Transverse colon (tissue), 4 donors: ENCODE measurements at places on chromosomes 1 and 21.
A peak's percentile ranks its signal among the peaks of the same experiment; 100 is the strongest.

DNA sequence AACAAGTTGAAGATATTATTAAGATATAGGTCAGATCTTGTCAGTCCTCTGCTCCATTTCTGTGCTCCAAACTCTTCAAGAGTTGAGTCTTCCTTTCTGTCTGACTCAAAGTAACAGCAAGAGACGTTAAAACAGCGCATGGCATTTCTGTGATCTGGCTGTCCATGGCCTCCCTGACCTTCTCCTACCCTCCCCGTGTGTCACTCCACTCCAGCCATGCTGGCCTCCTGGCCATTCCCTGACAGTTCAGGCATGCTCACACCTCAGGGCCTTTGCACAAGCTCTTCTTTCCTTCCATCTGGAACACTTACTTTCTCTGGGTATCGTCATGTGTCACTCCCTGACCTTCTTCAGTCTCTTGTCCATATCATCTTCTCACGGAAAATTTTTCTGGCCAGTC is 229.0 kb downstream of the CENPF start:
- no peak for DNase-seq

DNA sequence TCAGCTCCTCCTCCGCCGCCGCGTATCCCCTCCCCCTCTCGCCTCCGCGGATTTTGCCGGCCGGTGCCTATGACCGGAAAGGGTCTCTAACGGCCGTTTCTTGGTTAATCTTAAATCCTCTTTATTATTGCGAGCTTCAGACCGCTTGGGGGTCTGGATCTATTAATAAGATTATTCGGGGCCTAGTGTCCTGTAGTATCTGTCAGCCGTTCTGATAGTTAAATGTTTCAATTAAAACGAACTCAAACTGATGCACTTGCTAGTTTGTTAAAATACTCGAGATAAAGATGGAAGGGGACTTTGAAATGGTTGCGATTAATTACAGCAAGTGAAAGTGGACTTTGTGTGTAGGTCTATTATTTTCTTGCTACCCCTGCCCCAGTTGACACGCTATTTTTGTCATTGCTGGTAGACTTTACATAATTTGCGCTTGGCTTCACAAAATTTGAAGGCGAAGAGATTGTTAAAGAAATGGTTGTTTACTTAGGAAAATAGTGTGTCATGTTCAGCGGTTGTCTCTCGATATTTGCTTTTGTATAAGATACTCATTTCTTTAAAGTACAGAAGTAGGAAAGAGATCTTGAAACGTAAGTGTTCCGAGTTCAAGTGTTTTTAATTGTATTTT is 779 bp downstream of the SON start:
- peak; percentile 78 for DNase-seq

DNA sequence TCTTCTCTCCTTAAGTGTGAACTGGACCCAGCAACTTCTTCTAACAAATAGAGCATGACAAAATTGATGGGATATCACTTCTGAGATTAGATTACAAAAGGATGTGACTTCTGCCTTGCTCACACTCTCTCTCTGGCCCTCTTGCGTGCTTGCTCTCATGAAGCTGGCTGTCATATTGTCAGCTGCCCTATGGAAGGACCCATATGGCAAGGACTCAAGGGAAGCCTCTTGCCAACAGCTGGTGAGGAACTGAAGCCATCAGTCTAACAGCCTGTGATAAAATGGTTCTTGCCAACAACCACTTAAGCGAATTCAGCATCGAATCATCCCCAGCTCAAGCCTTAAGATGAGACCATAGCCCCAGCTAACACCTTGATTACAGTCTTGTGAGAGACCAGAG is 4.8 kb upstream of the TLR5 start:
- no peak for DNase-seq

DNA sequence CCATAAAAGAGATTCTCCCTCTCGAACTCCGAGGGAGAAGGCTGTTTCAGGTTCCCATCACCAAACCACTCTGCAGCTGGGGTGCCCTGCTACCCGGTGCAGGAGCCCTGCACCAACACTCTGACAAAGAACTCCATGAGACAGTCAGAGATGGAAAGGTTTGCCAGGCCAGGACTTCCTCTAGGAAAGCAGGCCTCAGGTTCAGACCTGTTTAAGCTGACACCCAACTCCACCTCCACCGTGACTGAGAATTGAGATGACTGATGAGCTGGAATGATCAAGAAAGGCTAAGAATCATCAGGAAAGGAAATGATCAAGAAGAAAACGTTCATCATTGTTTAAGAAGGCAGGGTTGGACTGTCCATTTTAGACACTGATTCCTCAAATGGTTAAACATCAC is 46.2 kb upstream of the KCNE1 start:
- DNase-seq = no peak

GRCh38 chr1:181033128-181033798 is 520 bp upstream of the MR1 start:
- DNase-seq = peak; percentile 34

DNA sequence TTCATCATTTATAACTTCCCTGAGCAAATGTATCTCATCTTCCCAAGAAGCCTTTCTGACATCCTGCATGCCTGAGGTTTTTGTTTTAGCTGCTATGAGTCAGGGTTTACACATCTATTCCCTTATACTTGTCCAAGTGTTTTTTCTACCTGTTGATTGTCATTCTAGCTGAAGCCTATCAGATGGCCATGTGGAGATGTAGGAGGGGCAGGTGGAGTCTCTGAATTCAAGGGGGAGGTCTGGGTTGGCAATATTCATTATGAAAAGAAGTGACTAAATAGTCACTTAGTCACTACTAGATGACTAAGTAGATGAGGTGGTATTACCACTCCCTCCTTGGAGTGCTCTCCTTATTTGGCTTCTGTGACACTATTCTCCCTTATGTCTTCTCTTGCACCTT is 52.4 kb downstream of the XCL1 start:
- DNase-seq = no peak

DNA sequence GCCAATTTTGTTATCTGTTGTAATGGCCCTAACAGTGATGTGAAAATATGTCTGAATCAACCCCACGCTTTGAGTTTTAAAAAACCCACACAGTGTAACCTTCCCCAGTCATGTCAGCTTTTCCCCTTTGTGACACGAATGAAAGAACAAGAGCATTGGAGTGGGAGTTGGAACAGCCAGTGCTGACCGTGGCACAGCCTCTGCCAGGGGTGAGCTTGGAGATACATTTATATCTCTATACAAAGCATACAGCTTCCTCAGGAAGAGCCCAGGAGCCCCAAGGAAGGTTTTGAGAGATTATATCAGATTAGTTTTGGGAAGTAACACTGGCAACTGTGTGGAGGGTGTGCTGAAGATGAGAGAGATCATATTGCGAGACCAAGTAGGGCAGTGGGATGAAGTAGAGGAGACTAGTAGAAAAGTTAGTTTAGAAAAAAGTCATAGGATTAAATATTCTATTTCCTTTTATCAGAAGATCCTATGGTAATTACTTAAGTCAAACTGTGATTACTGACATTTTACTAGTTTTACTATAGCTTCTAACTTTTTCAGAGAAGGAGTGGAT is 15.9 kb downstream of the LRRC8B start:
- DNase-seq = no peak

DNA sequence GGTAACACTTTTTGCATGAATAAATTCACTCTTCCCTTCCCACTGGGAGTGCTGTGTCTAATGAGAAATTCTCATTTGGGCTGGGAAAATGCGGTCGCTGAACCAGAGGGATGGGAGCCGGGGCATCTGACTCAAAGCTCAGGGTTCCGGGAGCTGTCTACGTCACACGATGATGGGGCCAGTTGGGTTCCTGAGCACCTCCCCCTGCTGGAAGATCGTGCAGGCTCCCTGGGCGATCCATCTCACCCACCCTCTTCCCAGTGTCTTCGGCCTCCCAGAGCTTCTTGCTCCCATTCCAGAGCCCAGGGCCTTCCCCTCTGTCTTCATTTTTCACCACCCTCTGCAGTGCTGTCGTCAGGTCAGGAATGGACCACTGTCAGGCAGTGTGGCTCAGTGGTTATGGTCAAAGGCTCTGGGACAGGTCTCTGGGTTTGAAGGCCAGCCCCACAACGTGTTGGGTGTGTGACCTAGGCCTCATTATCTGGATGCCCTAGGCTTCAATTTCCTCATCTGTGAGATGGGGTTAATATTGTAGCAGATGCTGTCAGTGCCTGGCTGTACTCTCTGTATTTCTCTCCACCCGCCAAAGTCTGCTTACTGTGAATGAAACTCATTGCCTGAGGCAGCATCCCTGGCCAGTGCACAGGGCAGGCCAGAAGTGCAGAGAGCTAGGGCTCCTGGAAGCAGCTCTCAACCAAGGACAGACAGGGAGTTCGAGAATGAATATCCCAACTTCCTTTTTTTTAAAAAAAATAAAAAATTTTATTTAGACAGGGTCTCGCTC is 31.8 kb downstream of the IGSF21 start:
- no peak for DNase-seq

GRCh38 chr1:181160998-181161870 is 72.7 kb downstream of the IER5 start:
- DNase-seq = no peak

GRCh38 chr1:19844731-19845495 is 29.8 kb upstream of the RNF186 start:
- DNase-seq = no peak

GRCh38 chr1:212218911-212219310 is 66.3 kb upstream of the PPP2R5A start:
- no peak for DNase-seq

- DNase-seq = no peak
Observed at GRCh38 chr1:61124696-61125095, 42.3 kb downstream of the NFIA start.

DNA sequence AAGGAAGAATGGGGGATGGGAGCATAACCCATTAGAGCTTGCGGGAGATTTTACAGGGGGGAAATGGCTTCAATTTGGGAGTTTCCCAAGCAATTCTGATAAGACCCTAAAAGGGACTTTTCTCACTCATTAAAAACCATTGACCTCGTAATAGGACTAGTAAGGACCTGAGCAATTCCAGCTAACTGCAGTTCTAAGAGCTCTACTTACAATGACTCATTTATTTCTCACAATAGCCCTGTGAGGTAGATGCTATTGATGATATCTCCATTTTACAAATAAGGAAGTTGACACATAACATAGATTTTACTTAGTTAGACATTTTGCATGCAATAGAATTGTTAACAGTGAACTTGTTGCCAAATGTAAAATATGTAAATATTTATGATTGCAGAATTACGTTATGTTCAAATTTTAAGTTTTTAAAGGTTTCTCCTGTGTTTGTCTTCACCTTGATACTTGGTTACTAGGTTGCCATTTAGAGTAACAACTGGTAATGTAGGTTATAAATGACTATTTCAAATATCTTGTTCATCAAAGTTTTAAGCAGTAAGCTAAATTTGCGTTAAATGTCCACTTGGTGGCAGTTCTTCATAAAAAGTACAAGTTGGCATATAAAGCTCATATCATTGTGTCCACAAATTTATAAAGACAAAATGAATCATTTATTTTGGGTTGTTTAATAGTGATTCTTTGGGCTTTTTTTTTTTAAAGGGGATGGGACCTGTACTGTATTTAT is 182.0 kb downstream of the PLA2G4A start:
- DNase-seq = no peak

DNA sequence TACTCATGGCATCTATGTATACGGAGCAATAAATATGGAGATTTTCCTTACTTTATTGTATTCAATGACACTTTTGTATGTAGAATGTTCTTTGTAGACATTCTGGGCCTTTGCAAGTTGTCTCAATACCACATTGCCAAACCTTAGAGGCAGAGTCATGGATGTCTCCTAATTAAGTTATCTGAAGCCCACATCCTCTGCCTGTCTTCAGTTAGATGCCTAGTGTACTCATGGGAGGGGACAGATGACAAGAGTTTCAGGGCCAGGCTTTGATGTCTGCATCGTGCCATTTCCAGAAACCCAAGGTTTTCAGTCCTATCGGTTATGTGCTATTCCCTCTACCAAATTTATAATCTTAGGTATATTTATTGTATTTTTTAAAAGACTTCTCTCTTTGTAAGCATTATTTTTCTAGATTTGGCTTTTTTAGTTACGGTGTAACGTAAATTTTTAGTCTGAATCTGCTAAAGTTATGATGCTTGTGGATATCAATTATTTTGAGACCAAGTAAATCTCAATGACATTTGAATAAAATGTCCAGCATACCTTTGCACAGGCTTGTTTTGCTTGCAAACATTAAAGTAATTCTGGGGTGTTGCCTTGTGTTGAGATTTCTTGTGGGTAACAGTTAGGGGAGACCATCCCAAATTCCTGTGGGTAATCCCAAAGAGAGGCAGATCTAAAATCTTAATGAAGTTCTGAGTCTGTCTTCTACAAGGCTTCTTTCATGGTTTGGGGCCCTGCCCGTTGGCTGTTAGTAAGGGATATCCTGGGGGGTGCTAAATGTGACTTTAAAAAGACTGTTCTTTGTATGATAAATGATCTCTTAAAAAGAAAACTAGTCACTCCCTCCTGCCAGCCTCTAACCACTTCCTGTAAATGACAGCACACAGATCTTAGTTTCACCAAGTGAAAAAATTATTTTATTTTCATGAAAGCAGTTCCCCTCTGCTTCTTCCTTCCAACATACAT is 8.0 kb upstream of the MACF1 start:
- peak; percentile 26 for DNase-seq

DNA sequence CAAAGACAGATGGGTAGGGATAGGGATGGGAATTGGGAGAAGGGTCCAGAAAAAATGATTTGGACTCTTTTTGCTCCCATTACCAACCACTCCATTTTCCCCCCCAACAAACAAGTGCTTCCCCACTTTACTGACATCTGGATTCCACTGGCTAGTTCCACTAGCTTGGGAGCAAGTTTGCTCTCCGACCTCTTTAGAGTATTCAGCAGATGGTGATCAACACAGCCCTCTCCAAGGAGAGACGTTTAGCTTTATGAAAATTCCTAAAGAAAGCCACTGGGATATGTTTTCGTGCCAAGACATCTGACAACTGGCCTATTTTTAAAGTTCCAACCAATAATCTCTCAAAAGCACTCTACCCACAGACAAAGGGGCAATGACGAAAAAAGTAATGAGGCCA is 50.3 kb downstream of the ITPKB start:
- no peak for DNase-seq

- no peak for DNase-seq
Observed at GRCh38 chr1:48803474-48803873, 26.8 kb upstream of the BEND5 start.

DNA sequence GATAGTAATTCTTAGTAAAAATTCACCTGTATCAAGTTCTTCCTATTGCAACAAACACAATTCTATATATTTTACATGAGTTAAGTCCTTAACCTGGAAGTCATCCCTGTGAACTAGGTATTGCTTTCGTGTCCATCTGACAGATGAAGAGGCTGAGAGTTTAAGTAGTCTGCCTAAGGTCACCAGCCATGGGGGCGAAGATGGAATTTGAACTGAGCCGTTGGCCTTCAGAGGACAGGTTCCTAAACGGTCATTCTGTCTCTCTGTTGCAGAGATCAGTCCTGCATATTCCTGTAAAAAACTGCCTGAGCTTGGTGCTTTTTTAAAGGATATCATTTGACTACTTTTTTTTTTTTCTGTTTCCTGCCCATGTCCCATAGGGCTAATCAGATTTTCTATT is 10.2 kb upstream of the POFUT2 start:
- DNase-seq = no peak

DNA sequence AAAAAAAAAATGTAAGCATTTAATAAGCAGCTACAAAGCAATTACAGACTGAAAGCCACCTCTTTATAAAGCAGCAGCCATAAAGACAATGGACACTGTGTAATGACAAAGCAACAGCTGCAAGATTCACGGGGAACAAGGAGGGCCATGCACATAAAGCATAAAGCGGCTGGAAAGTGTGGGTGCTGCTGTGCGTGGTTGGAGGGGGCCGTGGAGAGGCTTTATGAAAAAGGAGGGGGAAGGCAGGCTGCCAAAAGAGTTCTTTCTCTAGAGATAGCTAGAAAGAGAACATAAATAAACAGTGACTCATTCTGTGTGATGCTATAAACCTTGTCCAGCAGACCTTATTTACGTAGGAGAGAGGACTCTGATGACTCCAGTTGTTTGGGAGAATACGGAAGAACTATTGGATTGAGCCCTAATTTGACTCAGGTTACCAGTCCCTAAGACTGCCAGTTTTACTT is 49.3 kb downstream of the ADAMTS1 start:
- peak; percentile 63 for DNase-seq
